Activated T-helper 1 cell treated with anti-CD3 and anti-CD28 coated beads, Interleukin-12 subunit alpha, Interleukin-12 subunit beta, Interleukin-2, Interleukin-4 antibody, amounts not matched to agents 30 ng/mL and 10 ng/mL and 1 ng/mL, durations not matched to agents 14 hours and 24 hours and 36 hours (primary cell): ENCODE measurements at places on chromosomes 1 and 21. TPM values are rescaled to one million over a fixed set of nuclear protein-coding genes. Genes with fewer than 3 reads are reported as not detected.

DNA sequence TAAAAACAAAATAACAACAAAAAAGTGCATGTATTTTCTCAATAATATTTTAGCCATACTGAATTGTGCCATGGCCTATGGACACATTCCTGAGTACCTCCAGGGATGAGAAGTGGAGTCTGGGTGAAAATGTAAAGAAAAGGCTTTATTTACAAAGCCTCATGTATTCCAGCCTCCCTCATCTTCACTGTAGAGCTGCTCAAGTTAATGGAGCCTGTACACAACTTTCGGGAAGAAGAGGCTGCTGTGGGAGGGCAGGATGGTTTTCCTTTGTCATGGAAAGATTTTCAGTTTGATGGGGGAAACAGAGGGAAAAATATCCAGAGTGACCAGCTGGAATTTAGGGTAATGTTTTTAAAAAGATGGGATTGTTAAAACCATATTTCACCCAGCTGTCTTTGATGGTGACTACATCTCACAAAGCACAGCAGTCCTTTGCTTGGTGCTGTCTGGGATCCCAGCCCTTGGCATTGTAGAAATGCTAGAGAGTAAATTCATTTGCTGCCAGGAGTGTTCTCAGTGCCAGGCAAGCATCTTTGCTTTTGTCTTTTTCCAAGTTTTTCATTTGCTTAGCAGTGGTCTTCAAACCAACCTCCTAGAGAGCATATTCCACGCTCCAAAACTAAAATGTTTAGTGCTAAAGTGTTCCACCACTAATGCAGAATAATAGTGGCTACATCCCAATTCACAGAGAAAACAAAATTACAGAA is 54.9 kb downstream of the DPT start:
- DNase-seq, result no peak

GRCh38 chr1:221335161-221336101 is 406.5 kb downstream of the DUSP10 start:
- DNase-seq, result no peak

- DNase-seq, result no peak
Observed at GRCh38 chr1:209704584-209704983, at the start of gene HSD11B1. HSD11B1 (plus strand) TSS chr1:209704846; CDS start chr1:209704943, 97 bp downstream.

GRCh38 chr1:31769720-31770390 is 5.7 kb upstream of the ADGRB2 start:
- no peak for DNase-seq

DNA sequence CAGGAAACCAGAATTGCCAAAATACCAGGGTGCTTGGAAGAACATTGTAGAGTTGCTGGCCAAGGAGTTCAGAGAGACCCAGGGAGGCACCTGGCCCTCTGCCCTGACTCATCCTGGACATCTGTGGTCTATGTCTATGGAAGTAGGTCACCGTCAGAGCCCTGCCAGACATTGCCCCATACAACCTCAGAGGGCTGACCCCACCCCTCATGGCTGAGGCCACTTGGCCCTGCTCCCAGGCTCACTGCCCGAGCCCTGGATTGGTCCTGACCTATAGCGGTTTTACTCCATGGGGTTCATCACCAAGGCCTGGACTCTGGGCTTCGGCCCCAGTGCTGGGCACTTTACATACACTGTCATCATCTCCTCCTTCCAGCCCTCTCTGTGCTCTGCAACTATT is 233.1 kb downstream of the PTPRU start:
- no peak for DNase-seq

DNA sequence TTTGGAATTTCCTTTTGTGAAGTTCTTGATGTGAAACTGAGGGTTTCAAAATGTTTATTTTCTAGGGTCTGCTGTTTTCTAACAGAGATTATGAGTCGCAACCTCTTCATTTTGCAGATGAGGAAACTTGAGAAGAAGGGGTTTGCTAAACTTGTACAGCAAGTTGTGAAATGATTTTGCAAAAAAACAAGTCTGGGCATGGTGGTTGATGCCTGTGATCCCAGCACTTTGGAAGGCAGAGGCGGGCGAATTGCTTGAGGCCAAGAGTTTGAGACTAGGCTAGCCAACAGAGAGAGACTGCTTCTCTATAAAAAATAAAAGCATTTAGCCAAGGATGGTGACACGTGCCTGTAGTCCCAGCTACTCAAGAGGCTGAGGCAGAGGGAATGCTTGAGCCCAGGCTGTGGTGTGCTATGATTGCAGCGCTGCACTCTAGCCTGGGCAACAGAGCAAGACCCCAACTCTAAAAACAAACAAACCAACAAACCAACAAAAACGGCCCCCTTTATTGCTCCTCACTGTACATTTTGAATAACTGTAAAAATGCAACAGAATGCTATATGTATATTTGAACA is 9.9 kb downstream of the TRIM67 start:
- DNase-seq, result no peak

GRCh38 chr1:162590101-162590500 is 28.6 kb downstream of the UAP1 start:
- DNase-seq, result no peak

DNA sequence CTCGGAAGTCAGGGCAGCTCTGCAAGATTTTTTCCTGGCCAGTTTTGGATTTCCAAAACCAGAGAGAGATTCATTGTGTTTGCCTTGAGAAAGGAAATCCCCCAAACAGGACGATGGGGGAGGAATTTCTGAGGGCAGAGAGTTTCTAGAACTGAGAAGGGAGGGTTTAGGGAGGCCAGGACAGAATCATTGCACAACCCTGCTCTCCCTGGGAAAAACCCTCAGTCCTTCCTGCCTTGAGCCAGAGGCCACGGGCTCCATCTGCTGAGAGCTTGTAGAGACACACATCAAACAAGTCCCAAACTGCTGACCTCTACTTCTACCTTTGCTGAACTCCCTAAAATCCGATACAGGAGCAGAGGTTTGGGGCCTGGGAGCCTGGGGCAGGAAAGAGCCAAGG is 99.7 kb downstream of the NMNAT2 start:
- DNase-seq, result no peak

DNA sequence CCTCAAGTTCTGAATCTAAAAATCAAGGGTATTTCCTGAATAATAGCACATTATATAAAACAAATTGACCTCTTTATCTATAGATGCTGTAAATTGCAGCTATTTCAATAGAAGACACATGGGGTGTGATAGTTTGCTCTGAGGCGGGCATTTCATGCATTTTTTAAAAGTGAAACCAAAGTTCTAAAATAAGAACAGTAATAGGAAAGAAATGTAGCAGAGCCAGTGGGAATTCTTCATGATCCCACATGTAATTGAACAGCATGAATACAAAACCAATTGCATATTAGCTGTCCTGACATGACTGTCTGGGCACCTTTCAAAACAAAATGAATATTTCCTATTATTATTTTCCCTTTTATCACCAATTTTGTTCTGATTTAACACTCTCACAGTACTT is 85.0 kb downstream of the RGS21 start:
- no peak for DNase-seq

The SH2D2A gene
- 283 and 286 TPM in 2 replicates for total RNA-seq

The CFHR4 gene
- not detected in 2 replicates for total RNA-seq

The STPG1 gene
- 4.1 and 5.1 TPM in 2 replicates for total RNA-seq

The PLD5 gene
- not detected in 2 replicates for total RNA-seq
